Vagina (tissue), 2 donors: ENCODE measurements at places on chromosomes 6 and 20. TPM values are rescaled to one million over a fixed set of nuclear protein-coding genes. Genes with fewer than 3 reads are reported as not detected.

Gene SCRT2
- total RNA-seq = not detected

Gene CBLN4
- total RNA-seq = not detected

Gene TEAD3
- 29.0 TPM for total RNA-seq

Gene C20orf96
- total RNA-seq = 2.7 TPM

Gene ZSCAN16
- 1.2 TPM for total RNA-seq

Gene WFDC10B
- total RNA-seq = not detected

Gene GUCA1A
- not detected for total RNA-seq

Gene PI16
- total RNA-seq = 88.6 TPM

- no peak for DNase-seq
Observed at GRCh38 chr20:50218987-50219435, 28.4 kb downstream of the CEBPB start.

GRCh38 chr6:7823552-7823951 is 87.0 kb downstream of the TXNDC5 start:
- no peak for DNase-seq

DNA sequence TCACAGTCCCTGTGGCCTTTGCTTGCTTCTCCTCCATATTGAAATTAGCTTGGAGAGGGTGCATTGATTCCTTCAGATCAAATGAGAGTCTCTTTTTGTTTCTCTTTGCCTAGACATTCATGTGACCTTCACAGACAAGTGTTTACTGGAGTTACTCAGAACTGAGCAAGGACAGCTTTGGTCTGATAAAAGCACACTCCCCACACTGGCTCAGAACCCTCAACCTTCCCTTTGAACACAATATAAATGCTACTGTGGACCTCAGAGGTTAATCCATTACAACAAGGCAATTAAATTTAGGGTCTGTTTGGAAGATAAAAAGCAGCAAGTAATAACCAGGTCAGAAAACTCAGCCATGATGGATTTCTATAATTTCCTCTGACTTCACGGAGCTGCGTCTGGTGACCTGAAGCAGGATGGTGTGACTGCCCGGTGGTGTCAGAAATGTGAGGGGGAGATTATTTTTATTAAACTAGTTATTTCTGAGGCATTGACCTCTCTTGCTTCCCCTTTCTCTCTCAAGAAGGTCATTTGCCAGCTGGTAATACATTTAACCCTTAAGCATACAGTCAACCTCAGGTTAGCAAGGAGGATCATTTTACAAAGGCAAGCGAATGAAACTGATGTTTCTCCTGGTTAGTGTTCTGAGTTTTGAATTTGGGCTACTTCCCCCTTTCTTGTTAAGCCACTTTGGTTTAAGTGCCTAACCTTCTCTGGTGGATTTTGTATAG is 208.2 kb downstream of the CLIC5 start:
- DNase-seq = no peak

GRCh38 chr20:21315138-21315537 is 12.0 kb downstream of the XRN2 start:
- DNase-seq = no peak

- no peak for DNase-seq
Observed at GRCh38 chr6:132669690-132670291, 10.8 kb upstream of the TAAR1 start.

DNA sequence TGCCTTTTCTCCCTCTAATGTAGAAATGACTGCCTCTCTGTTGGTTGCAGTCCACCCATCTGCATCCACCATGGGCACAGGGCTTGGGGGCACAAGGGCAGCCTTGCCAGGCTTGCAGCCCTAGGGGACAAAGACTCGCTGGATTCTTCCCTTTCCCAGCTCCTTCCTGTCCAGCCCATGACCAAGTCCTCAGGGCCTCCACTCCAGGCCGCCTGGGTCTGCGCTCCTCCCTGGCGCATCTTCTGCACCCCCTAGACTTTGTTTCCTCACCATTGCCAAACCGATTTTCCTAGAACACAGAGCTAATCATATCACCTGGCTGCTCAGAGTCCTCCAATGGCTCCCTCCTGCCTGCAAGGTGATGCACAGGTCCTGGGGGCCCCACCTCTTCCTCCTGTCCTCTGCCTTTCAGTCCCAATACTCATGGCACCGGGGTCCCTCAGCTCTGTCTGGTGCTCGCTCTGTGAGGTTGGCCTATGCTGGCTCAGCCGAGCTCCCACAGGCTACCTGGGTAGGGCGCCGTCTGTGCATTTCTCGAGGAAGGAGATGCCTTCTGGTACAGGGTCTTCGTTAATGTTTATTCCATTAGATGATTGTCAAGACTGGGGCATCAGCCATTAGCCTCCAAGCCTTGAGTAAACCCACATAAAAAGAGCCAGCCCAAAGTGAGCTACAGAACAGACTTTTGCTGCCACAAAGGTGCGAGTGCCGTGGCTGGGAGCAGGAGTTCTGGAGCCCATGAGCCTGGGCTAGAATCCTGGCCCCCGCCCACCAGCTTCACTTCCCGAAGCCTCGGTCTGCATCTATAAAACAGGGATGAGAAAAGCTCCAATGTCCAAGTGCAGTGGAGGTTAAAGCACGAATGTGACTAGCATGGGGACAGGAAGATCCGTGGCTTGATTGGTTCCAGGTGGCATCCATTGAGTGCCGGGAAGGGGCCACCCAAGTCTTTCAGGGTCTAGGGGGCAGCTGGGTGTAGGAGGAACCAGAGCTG is 17.7 kb downstream of the PSMG4 start:
- no peak for DNase-seq

- DNase-seq = no peak
Observed at GRCh38 chr6:157152556-157152955, 170.8 kb downstream of the TMEM242 start.

- DNase-seq = no peak
Observed at GRCh38 chr6:163897030-163897429, 482.5 kb downstream of the QKI start.

DNA sequence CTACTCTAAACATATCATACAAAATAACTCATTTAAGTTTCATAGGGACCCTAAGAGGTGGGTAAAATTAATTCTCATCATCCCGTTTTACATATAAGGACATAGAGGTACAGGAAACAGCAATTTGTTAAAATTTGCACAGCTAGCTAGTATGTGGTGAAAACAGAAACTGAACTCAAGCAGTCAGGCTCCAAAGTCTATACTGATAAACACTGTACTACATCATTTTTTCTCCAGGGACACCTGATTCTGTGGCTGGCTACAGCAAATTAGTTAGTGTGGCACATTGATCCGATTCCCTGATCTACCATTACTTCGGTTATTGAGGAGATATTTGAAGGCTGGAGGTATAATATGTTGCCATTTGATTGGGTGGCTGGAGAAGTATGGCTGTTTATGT is 36.2 kb upstream of the E2F3 start:
- no peak for DNase-seq

GRCh38 chr20:36491901-36492617 is 49.3 kb upstream of the MYL9 start:
- no peak for DNase-seq

GRCh38 chr20:10316582-10316981 is 98.0 kb downstream of the SNAP25 start:
- no peak for DNase-seq
